Stimulated activated CD8-positive, alpha-beta memory T cell treated with anti-CD3 and anti-CD28 coated beads, Interleukin-2, amount 100 ng/mL, for 1 hour (primary cell): ENCODE measurements at places on chromosomes 7 and 10.

DNA sequence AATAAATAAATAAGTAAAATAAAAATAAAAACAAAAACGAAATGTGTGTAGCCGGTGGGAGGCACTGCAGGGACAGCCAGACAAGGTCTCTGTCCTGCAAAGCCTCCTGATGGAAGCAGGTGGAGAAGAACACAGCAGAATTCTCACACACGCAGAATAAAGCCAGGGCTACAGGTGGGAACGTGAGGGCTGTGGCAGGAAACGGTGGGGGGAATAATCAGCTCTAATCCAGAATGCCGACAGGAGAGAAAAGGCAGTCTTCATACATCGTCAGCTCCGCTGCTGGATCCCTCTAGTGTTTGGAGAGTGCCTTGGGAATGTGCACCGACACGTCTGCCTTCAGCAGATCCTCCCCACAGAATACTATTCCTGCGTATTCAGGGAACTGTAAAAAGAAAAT is 6.8 kb upstream of the SNX8 start:
- DNase-seq, result no peak

GRCh38 chr10:12412666-12413368 is 63.5 kb downstream of the CAMK1D start:
- DNase-seq, result no peak

- no peak for DNase-seq
Measured at GRCh38 chr10:11110539-11110938, 92.9 kb downstream of the CELF2 start.

DNA sequence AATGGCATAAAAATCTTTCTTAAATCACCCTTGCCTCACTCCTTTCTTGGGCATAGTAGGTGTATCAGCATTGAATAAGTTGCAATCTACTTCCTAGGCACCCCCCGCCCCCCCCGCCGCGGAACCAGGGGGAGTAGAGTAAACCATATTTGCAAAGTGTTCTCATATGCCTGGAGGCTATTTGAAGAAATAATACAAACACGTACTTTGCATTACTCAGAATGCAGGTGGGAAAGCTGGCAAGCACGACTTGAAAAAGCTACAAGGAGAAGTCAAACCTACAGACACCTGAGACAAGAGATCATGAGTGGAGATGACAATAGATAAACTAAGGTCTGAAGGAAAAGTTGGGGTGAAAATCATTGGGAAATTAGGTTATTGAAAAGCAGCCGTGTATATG is 65.6 kb downstream of the POM121L12 start:
- DNase-seq, result no peak

DNA sequence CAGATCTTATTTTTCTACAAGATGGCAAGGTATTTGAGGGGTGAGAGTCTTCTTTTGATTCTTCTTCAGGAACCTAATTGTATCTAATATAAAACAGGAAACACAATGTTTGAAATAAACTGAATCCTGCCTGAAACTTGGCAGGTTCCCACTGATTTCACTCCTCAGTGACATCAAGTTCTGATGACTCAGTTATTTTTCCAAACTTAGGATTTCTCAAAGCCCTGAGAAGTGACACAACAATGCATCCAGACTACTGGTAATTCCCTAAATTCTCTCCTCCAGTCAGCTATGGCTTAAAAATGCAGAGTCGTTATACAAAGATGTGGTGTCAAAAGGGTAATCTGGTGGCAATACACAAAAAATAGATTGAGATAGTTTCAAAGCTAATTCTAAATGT is 80.9 kb downstream of the ABLIM1 start:
- no peak for DNase-seq
